ENCODE measurements at places on chromosomes 11 and 22. TPM values are rescaled to one million over a fixed set of nuclear protein-coding genes. Genes with fewer than 3 reads are reported as not detected.

SLC6A5 gene
- total RNA-seq: not detected

APOL6 gene
- total RNA-seq: 29.5 TPM

SERHL2 gene
- total RNA-seq: 2.2 TPM

COA4 gene
- total RNA-seq: 71.1 TPM

CDC42BPG gene
- total RNA-seq: 22.4 TPM

PRG3 gene
- not detected for total RNA-seq

IL17REL gene
- not detected for total RNA-seq

MUC15 gene
- total RNA-seq: 64.3 TPM

CASP5 gene
- 4.1 TPM for total RNA-seq

DGCR6 gene
- total RNA-seq: 3.5 TPM

RIMBP3B gene
- total RNA-seq: 0.86 TPM

LINC01488 gene
- not detected for total RNA-seq

PGR gene
- total RNA-seq: 1.6 TPM

CBX7 gene
- 51.5 TPM for total RNA-seq

C11orf86 gene
- total RNA-seq: not detected

MGAT3 gene
- 18.4 TPM for total RNA-seq

ROBO4 gene
- 107 TPM for total RNA-seq

OR52E8 gene
- not detected for total RNA-seq

Data from upper lobe of left lung (tissue), 6 donors.